Right forelimb (tissue), 1 donor: ENCODE measurements at places on chromosomes 4 and X.

GRCh38 chrX:153704021-153704526, 16.3 kb downstream of the SLC6A8 start:
- no peak for DNase-seq

DNA sequence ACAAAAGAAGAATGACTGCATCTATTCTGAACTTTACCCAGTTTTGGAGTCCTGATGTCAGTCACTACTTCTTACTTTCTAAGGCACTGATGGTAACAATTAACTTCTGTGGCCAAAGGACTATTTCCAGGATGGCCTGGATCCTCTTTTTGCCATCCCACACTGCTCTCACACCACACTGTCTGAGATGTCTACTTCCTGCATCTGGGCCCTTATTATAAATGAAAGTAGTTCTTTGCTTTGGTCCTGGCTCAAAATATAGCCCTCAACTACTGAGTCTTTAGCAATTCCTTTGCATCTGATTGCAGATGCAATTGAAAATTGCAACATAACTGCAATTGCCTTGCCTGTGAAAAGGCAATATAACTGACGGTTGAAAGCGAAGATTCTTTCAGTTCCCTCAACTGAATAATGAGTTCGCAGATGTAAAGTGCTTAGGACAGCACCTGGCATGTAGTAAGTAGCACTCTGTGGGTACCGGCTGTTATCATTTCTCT, 44.2 kb downstream of the COQ2 start:
- DNase-seq: no peak

- no peak for DNase-seq
These were observed 61.1 kb downstream of the HDX start for GRCh38 chrX:84441143-84441542.

DNA sequence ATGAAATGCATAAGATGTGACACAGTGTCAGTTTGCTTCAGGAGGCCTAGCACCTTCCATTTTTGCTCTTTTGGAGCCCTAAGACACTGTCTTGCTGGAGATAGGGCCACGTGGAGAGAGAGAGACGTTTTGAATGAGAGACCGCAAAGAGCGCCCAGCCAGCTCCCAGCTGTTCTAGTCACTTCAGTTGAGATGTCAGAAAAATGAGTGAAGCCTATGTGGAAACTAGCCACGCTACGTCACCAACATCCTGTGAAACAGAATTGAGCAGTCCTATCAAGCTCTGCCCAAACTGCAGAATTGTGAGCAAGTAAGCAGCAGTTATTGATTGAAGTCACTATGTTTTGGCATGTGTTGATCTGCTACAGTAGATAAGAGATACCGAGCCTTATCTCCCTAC, 13.1 kb downstream of the GPR82 start:
- no peak for DNase-seq

DNA sequence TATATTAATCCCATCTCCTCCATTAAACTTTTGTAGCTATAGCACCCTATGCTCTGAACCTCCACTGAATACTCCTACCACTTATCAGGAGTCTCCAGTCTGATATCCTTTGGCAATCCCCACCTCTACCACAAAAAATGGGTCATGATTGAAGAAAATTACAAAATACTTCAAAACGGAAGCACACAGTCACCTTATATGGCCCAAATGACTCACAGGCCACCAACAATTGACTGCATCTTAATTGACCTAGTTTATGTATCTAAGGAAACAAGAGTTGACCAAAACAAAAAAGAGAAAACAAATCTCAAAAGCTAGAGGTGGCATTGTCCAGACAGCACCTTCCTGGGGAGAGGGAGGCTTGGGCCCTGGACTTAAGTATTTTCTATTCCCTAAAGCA, 120.0 kb upstream of the DIAPH2 start:
- DNase-seq: no peak

DNA sequence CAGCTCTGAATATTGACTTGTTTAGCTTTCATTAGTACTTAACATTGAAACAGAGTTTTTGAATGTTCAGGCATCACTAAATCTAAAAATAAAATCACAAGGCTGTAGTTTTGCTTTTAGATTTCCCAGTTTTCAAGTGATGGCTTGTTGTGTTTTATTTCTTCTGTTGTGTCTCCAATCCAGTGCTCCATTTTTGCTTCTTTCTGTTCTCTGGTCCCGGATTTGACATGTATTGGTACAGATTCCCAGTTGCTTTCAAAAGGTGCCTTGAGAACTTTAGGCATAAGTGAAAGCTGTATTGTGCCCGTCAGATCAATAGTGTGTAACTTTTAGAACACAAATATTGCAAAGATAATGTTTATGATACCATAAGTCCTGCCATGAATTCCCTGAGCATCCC, 53.2 kb downstream of the ARHGAP10 start:
- DNase-seq: no peak

GRCh38 chrX:12802741-12803140, 11.5 kb downstream of the PRPS2 start:
- no peak for DNase-seq

GRCh38 chrX:119605464-119606279, 552 bp downstream of the NKRF start:
- DNase-seq: peak; percentile 58

- no peak for DNase-seq
These were observed 1087.3 kb upstream of the PRKX start for GRCh38 chrX:4800756-4801155.

GRCh38 chr4:52657292-52657617, 1.8 kb downstream of the USP46 start:
- peak; percentile 44 for DNase-seq

DNA sequence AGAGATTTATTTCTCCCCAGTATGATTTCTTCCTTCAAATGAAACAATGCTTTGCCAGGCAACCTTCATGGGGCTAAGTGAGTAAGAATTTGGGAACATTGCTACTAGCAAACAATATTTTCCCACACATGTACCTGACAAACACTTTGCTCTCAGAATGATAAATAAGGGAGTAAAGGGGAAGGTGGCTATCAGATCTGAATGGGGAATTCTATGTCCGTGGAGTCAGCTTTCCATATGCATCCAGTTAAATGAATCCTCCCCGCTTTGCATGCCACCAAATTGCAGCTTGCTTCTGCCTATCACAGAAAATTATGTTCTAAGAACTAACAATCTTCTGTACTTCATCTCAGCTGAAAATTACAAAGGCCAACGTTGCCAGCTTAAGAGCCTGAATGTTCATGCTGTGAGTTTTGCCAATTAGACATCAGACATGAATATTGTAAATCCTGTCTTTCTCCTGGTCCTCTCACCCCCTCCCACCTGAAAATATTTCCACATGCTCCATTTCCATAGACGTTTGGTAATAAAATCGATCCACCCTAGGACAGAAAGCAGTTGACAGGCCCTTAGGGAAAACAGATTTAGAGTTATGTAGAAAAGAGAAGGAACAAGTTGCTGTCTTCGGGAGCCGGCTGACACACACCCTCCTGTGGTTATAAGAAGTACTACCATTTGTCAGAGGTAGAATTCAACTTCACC, 6.3 kb downstream of the MEPE start:
- no peak for DNase-seq

GRCh38 chr4:36159208-36159607, 85.1 kb downstream of the ARAP2 start:
- no peak for DNase-seq

- DNase-seq: no peak
These were observed 548 bp downstream of the TLR1 start for GRCh38 chr4:38803833-38804653.

DNA sequence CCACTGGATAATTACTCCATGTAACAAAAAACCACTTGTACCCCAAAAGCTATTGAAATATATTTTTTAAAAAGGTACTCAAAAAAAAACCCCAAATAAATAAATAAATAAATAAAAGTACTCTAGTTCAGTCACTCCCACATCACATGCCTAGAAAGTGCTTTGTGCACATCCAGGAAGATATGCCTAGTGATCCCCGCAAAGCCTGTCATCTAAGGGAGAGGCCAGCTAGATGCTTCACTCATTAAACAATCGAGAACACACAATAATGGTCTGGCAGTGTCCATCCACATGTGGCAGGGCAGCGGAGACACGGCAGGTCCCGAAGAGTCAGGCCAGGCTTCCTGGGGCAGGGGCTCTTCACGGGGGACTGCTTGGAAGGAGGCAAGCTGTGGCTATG, 47.6 kb downstream of the RAB33B start:
- no peak for DNase-seq

GRCh38 chr4:89403826-89404225, 96.2 kb upstream of the GPRIN3 start:
- DNase-seq: no peak

DNA sequence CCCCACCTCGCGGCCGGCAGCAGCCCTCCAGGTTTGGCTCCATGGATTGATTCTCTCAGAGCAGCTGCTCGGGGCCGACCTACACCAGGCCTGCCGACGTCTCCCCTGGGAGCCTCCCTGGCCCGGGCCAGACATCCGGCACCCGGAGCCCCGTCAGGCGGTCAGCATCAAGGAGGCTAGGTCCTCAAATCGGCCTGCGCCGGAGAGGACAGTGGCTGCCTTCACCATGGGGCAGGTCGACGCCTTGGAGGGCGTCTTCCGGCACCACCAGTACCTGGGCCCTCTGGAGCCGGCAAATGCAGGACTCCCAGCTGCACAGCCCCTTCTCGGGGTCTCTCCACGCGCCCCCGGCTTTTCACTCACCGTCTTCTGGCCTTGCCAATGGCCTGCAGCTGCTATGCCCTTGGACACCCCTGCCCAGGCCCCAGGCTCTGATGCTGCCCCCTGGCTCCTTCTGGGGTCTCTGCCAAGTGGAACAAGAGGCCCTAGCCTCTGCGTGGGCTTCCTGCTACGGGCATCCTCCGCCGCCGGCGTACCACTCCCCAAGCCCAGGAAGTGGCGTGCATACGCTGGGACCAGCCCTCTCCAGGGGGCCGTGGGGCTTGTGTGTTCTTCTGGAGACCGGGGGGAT, 341.8 kb downstream of the MAGEB5 start:
- no peak for DNase-seq

- no peak for DNase-seq
These were observed 1.6 kb downstream of the GRIA3 start for GRCh38 chrX:123185721-123186120.

DNA sequence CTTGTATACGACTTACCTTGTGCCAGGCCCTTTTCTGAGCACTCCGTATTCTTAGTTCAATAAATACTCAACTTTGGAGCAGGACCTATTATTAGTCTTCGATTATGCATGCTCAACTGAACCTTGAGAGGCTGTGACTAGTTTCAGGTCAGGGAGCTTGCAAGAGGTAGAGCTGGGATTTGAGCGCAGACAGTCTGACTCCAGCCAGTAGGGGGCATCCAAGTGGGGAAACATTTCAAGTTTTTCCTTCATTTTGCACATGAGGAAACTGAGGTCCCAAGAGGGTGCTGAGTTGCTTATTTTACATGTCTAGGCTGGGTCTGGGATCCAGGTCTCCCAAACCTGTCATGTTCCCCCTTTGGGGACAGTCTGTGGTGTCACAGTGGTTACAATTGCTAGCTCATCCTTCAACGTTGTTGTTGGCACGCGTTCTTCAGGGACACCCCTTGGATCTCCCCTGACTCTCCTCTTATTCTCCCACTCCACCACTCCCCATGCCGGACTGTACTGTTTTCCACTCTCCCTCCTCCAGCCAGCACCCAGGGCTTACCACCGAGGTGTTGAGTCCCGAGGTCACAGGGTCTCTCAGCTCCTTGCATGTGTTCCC, 6.7 kb upstream of the PRICKLE3 start:
- no peak for DNase-seq

- DNase-seq: no peak
These were observed 423.1 kb upstream of the INTU start for GRCh38 chr4:127209580-127210095.

DNA sequence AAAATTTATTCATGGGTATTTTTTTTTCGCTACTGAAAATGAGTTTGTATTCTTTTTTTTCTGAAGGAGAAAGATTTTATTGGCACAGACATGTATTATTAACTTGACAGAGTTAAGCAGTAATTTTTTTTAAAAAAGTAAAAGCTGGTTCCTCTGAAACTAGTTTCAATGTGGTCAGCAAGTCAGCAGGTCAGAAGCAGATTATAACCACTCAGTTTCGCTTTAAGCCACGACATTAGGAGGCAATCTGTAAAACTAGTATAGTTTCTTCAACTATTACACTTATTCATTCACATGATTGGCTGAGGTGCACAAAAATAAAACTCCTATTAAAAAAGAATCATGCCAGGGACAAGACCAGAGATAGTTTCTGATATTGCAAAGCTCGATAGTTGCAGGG, 714.2 kb upstream of the PCDH7 start:
- no peak for DNase-seq

- no peak for DNase-seq
These were observed 28.5 kb downstream of the ACSL4 start for GRCh38 chrX:109704563-109704962.

DNA sequence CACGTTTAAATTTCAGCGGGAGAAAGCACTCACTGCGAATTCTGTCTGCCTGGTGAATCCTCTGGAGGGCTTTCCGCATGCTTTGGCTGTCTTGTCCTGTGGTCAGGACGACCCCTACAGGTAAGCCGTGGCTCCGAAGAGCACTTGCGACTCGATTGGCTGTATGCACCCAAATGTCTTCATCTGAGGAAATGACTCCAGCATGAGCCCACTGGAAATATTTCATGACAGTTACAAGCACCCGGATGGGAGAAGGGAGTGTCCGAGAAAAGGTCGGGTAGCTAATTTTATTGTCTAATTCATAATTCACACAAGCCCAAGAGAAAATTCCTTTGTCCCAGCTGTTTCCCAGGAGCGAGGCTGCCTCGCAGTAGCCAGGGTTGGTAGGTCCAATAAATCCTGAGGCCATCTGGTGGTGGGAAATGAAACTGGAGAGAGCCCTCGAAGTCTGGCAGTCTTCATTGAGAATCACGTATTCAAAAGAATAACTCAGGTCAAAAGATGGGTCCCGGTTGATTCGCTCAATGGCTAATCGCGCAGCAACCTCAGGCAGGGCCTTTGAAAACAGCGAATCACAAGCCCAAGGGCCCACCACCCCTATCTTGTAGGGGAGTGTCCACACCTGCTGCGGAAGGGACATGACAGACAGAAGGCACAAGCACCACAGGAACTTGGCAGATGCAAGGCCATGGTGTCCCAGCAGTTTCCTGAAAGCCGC, 6.6 kb downstream of the GUCY2F start:
- DNase-seq: peak; percentile 51

DNA sequence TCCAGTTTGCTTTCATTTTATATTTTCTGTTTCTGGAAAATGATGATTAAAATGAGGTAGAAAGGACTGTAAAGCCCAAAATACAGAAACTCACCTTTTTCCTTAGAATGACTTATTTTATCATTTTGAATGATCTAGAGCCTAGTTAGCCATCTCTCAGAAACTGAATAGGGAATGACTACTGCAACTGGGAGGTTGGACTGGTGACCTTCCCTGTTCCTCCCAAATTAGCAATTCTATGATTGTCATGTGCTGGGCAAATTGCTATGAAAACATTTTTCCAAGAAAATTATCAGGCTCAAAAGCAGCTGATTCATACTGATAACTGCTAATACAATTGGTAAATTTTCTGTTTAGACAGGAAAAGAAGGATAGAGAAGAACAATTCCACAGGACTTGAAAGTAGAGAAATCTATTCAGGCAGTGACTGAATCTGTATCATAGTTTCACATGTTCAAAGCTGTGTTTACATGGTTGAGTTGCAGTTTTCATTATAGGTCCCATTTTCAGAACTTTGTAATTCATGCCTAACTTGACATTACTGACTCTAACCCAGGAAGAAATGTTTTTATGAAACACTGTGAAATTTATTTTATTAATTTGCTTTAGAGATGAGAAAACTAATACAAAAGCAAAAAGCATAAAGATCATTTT, 43.4 kb upstream of the SEC24B start:
- no peak for DNase-seq

- no peak for DNase-seq
These were observed 2271.5 kb downstream of the PCDH7 start for GRCh38 chr4:32991663-32992062.

- no peak for DNase-seq
These were observed 31.7 kb downstream of the GAB3 start for GRCh38 chrX:154719132-154719675.
